DMS53 (cell line): ENCODE measurements at places on chromosomes 2 and 18.

- DNase-seq, result peak; percentile 66
Measured at GRCh38 chr18:22846088-22846683, 86.9 kb upstream of the RBBP8 start.

DNA sequence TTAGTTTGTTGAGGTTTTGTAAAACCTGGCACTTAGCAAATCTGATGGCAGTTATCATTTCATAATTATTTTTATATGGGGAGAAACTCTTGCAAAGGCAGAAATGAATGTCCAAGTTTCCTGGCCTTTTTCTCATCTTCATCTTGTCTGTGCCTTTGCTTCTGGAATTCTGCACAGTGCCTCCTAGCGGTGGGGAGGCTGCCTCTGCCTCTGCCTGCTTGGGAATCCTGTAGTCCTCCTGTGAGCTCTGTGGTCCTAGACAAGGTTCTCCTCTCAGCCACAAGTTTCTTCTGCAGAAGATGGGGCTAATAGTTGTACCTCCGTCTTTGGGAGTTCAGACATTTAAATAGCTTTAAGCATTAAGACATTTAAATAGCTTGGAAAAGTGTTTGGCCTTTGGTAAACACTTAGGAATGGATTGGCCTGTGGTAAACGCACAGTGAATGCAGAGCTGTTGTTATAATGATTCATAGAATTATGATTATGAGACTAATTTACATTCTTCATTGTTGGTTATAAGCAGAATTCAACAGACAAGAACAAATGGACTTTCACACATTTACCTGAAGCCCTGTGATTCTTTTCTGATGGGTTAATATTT, 101.2 kb downstream of the ZNF236 start:
- DNase-seq, result peak; percentile 75

DNA sequence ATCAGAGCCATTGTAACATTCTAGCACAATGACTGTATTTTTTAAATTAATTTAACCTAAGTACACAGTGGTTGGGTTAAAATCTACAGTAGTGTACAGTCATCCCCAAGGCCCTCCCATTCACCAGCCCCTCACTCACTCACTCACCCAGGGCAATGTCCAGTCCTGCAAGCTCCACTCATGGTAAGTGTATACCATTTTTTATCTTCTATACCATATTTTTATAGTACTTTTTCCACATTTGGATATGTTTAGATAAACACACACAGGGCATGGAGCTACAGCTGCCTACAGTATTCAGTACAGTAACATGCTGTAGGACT, 72.1 kb downstream of the COPS8 start:
- no peak for DNase-seq

GRCh38 chr2:66105066-66105753, 329.7 kb upstream of the MEIS1 start:
- no peak for DNase-seq

DNA sequence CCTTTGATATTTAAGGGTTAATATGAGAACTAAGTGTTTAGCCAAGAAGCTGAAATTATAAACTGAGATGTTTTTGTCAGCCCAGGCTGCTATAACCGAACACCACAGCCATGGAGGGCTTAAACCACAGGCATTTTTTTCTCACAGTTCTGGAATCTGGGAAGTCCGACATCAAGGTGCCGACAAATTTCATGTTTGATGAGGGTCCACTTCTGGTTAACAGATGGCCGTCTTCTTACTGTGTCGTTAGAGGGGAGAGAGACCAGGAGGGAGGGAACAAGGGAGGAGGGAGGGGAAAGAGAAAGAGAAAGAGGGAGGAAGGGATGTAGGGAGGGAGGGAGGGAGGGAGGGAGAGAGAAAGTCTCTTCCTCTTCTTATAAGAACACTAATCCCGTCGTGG, 6.5 kb upstream of the CNDP2 start:
- DNase-seq, result no peak

- DNase-seq, result peak; percentile 11
Measured at GRCh38 chr2:148887350-148888002, 12.4 kb downstream of the KIF5C start.

GRCh38 chr18:46289931-46290330, 185.7 kb downstream of the HAUS1 start:
- DNase-seq, result no peak

- no peak for DNase-seq
Measured at GRCh38 chr2:238182362-238182761, 21.1 kb downstream of the ILKAP start.

- no peak for DNase-seq
Measured at GRCh38 chr2:67879586-67880290, 183.1 kb downstream of the C1D start.

GRCh38 chr2:173962583-173963110, 2.5 kb downstream of the SP3 start:
- DNase-seq, result no peak

DNA sequence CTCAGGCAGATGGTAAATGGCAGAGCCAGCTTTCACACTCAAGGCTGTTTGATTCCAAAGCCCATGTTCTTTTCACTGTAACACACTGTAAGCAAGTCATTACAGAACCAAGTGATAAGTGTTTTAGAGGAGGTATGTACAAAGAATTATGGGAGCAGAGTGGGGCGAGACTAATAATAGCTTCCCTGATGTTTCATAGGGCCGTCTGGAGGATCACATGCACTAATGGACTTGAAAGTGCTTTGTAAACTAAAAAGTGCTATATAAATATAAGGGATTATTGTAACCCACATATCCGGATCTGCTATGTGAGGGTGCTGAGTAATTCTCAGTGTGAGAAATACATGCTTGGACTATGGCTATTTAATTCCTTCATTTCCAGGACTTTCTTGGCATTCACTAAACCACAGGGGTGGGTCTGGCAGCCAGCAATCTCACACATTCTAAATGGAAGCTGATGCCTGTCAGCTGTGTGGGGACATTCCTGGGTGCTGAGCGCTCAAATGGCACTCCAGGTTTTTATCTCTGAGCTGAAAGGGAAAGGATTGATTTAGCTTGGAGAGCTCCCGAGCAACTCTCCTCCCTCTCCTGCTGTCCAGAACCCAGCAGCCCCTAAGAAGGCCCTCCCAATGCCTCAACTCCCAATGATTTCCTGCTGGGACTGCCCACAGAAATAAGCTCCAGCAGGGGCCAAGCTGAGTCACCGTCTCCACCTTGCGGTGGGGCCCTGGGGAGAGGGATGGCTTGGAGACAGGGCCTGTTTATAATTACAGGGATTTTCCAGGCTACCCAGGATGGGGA, 222.8 kb downstream of the SOX11 start:
- DNase-seq, result peak; percentile 79

DNA sequence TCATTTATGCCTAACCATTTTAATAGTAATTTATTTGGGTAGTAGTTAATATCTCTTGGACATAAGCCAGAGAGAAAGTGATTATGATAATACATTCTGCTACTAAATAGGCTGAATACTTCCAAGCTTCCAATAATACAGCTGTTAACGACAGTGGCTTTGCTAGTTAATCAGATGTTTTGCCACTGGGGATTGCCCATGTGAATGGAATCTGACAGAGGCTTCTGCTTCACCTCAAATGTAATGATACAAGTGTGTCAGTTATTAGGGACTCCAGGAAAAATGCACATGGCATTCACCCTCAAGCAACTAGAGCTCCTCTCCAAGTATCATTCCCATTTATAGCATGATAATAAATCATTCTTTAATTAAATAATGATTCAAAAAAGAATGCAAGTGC, 185.0 kb upstream of the TMEFF2 start:
- no peak for DNase-seq

DNA sequence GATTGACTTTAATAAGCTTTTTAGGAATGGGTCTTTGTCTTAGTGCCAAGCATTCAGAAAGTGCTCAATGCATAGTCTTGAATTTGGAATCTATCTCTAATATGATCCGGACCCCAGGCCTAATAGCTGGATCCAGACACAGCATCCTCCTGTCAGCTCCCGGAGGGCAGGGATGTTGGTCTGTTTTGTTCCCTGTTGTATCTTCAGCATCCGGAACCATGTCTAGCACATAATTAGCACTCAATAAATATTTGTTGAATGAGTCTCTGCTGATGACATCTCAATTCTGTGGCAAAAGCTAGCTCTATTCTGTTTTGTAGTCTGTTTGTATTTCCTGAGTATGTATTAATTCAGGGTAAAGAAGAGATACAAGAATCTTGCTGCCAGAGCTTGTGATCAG, 169.1 kb downstream of the DCDC2C start:
- peak; percentile 18 for DNase-seq

- peak; percentile 62 for DNase-seq
Measured at GRCh38 chr18:32019251-32019948, 775 bp downstream of the RNF125 start.

- no peak for DNase-seq
Measured at GRCh38 chr18:77111951-77112746, 20.4 kb downstream of the MBP start.

GRCh38 chr2:42792087-42792582, 248 bp downstream of the HAAO start:
- DNase-seq, result peak; percentile 36

GRCh38 chr2:216425008-216425787, 12.9 kb downstream of the SMARCAL1 start:
- no peak for DNase-seq

DNA sequence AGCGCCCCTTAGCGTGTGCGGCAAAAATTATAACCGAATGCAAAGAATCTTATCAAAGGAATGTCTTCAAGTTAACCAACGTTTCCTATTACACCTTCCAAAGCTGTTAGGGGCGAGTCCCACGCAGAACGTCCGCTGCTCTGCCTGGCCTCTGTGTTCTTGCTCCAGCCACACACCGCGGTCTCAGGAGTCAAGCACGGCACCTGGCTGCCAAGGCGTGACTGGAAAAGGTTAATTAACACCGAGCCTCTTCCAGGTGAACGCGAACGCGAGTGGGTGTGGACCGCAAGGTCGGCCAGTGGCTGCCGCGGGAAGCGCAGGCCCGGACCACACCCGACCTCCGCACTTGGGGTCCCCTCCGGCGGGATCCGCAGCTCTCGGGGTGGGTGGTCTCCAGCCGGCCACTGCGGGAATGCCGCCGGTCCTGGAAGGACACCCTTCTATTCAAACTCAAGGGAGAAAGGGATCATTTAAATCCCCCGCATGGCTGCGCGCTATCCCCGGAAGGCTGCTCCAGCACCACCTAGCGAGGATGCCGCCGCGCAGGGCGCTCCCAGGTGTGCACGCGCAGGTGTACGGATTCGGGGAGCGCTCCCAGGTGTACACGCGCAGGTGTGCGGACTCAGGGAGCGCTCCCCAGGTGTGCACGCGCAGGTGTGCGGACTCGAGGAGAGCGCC, 830 bp downstream of the CYB5A start:
- peak; percentile 97 for DNase-seq

DNA sequence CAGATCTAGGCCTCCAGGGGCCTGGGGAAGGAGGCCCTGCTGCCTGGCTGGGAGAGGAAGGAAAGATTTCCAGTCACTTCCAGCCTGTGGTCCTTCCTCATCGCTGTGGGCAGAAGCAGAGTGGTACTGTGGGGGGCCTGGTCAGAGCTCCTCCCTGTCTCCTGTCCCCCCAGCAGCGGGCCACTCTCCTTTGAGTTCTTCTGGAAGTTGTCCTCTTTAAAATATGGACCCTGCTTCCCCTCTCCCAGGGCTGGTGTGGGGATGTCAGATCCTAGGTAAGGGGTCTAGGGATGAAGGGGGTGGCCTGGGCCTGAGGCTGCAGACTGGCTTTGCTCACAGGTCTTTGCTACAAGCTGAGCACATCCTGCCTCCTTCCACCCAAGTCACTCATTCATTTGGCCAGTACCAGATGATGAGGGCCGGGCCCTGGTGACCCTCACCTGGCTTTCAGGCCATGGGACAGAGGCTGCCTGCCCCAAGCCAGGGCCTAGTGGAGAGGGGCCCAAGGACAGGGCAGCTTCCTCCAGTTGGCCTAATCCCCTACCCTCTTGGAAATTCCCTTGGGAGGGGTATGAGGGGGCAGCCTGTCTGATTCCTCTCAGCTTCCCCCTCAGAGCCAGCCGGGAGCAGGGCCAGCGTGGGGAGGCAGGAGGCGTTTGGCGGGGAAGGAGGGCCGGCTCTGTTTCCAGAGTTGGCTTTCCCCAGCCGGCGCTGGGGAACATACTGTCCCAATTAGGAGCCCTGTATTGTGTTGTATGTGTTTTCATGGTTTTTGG, 231.9 kb downstream of the DYSF start:
- no peak for DNase-seq

DNA sequence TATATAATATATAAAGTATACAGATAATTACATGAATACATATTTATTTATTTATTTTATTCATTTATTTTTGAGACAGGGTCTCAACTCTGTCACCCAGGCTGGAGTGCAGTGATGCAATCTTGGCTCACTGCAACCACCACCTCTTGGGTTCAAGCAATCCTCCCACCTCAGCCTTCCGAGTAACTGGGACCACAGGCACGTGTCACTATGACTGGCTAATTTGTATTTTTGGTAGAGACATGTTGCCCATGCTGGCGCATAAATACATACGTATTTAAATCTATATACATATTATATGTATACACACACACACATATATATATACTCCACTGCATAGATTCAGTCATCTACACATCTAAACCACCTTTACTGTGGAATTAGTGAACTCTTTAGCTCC, 20.6 kb upstream of the NDUFV2 start:
- no peak for DNase-seq

DNA sequence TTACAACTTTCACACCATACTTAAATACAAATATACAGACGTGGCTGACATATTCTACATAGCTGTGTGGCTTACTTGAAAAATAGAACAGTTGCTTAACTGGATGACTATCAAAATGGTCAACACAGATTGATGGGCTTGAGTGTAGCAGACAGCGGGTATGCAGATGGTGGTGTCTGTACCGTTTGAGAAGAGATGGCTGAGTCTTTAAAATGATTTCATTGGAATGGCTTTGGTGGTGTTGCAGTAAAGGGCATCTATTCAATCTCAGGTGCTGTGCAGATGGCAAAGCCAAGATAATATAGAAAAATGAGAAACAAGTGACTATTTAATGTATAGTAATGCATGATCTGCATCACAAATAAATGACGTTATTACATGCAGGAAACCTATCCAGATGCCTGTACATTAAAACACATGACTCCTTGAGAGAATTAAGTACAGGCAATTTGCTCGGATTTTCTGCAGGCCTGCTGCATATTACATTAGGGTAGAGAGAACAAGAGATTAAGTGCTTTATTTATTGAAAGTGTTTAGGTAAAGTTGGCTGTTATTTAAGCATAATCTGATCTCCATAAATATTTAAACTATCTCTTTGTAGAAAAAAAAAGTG, 68.5 kb downstream of the AGPS start:
- DNase-seq, result no peak

- peak; percentile 89 for DNase-seq
Measured at GRCh38 chr2:95053543-95053942, 28.0 kb downstream of the MAL start.

- DNase-seq, result no peak
Measured at GRCh38 chr2:184372484-184372883, 225.8 kb upstream of the ZNF804A start.

DNA sequence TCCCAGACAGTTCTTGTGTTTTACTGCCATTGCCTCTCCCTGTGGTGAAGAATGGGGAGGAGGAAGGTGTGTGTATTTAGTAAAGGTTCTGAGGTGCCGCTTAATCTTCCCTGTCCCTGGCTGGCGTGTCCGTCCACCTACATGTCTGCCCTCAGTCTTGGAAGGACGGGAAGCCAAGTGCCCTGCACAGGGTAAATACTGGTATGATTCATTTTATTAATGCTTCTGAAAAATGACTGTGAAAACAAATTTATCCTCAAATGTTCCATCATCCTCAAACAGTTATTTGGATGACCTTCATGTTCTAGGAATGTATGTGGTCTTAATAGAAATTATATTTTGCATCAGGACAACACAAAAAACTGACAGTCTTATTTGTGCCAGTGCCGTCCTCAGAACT, 6.6 kb downstream of the EPAS1 start:
- DNase-seq, result no peak
